ENCODE measurements at places on chromosomes 12 and 14.
A peak's percentile ranks its signal among the peaks of the same experiment; 100 is the strongest.

- DNase-seq = no peak
- H3K36me3 ChIP-seq = no peaks in the 10 kb centered on the region
- H3K4me3 ChIP-seq = no peak overlapping the region
- no peaks in the 10 kb centered on the region for H3K27me3 ChIP-seq
- peaks cover 24% of the 10 kb centered on the region for H3K4me1 ChIP-seq
Measured at GRCh38 chr12:76544601-76545261, 14.8 kb downstream of the OSBPL8 start.

- no peaks in the 10 kb centered on the region for H3K36me3 ChIP-seq
- H3K27ac ChIP-seq = peak overlapping the region; percentile 85
- H3K4me1 ChIP-seq = no peaks in the 10 kb centered on the region
- H3K4me3 ChIP-seq = peak overlapping the region; percentile 28
- H3K27me3 ChIP-seq = no peaks in the 10 kb centered on the region
Measured at GRCh38 chr12:120321382-120322202, 6.0 kb downstream of the PLA2G1B start.

GRCh38 chr12:126232711-126233110 lies 1167.5 kb downstream of the AACS start:
- no peak for DNase-seq
- H3K36me3 ChIP-seq = no peaks in the 10 kb centered on the region
- no peaks in the 10 kb centered on the region for H3K27me3 ChIP-seq
- no peak overlapping the region for H3K4me3 ChIP-seq

DNA sequence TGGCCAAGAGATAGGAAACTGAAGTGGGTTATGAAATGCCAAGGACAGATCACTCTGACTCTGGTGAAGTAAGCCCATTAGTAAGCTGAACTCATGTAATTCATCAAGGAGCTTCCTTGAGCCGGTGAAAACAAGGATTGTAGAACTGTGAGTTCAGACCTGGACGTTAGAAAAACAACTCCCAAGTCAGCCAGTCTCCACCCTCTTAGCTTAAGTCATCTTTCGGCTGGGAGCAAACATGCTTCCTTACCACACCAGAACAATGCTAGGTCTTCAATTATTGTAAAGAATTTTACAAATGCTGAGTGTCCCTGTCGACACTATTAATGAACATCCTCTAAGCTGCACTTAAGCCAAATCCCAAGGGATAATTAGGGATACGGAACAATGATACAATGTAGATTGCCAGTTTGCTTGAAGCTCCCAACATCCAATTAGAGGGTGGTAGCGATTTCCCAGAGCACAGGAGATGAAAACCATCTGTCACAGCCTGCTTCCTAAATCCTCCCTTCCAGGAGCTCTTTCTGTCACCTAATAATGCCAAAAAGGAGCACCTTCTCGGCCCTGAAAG lies 45.7 kb upstream of the VASH1 start:
- H3K4me3 ChIP-seq = no peak overlapping the region
- no peak overlapping the region for H3K27ac ChIP-seq
- no peak for DNase-seq
- H3K4me1 ChIP-seq = peaks cover 12% of the 10 kb centered on the region
- H3K27me3 ChIP-seq = no peaks in the 10 kb centered on the region

GRCh38 chr14:33110737-33111443 lies 172.2 kb downstream of the NPAS3 start:
- DNase-seq = no peak
- no peaks in the 10 kb centered on the region for H3K4me1 ChIP-seq
- no peak overlapping the region for H3K4me3 ChIP-seq

DNA sequence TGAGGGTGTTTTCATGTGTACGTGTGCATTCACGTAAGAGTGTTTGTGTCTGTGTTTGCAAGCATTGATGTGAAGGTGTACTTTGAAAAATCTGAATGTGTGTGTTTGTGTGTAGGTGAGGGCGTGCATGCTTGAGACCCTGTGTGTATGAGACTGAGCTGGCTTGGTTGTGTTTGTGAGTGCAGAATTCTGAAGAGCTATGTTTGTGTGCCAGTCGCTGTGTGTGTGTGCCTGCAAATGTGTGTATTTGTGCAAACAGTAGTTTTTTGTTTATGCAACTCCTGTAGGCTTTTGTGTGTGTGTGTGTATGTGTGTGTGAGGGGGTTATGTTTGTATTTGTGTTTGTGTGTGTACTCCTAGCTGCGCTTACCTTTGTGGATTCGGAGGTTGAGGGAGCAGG lies 1.7 kb upstream of the LHX5 start:
- no peak overlapping the region for H3K4me3 ChIP-seq
- no peaks in the 10 kb centered on the region for H3K36me3 ChIP-seq
- peaks cover under 1% of the 10 kb centered on the region for H3K4me1 ChIP-seq
- no peak overlapping the region for H3K27ac ChIP-seq
- H3K27me3 ChIP-seq = no peaks in the 10 kb centered on the region

DNA sequence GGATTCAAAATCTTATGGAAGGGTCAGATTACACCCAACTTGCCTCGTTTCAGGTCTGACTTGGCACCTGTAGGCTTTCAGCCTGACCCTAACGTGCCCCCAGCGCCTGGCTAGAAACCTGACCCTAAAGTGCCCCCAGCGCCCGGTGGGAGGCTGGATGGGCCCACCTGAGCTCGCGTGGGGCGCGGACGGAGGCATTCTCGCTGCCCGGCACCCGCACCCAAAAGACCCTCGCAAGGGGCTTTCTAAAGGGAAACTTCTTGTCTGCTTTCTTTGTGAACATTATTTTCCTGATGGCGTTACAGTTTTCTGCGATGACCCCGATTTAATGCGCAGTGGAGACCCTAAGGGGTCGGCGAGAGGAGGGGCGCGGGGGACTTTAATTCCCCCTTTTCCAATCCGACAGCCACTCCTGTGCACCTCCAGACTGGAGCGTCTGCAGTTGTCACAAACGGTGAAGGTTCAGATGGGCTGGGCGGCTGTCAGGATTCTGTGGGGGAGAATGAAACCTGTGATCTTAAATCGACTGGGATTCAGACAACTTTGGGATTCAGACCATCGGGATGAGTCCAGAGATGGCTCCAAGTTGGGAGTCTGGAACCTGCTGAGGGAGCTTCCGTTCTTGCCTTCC lies 751 bp upstream of the HRK start:
- peaks cover 2% of the 10 kb centered on the region for H3K4me1 ChIP-seq
- no peaks in the 10 kb centered on the region for H3K27me3 ChIP-seq
- H3K27ac ChIP-seq = no peak overlapping the region
- H3K36me3 ChIP-seq = no peaks in the 10 kb centered on the region
- H3K4me3 ChIP-seq = no peak overlapping the region

- H3K27ac ChIP-seq = no peak overlapping the region
- H3K36me3 ChIP-seq = no peaks in the 10 kb centered on the region
- no peaks in the 10 kb centered on the region for H3K27me3 ChIP-seq
- DNase-seq = no peak
- no peaks in the 10 kb centered on the region for H3K4me1 ChIP-seq
Measured at GRCh38 chr14:56549721-56550120, 29.9 kb upstream of the TMEM260 start.

GRCh38 chr12:49225576-49226166 lies 36.8 kb upstream of the TUBA1A start:
- no peak for DNase-seq
- no peaks in the 10 kb centered on the region for H3K27me3 ChIP-seq
- no peak overlapping the region for H3K27ac ChIP-seq
- H3K4me1 ChIP-seq = no peaks in the 10 kb centered on the region
- no peak overlapping the region for H3K4me3 ChIP-seq
- no peaks in the 10 kb centered on the region for H3K36me3 ChIP-seq

DNA sequence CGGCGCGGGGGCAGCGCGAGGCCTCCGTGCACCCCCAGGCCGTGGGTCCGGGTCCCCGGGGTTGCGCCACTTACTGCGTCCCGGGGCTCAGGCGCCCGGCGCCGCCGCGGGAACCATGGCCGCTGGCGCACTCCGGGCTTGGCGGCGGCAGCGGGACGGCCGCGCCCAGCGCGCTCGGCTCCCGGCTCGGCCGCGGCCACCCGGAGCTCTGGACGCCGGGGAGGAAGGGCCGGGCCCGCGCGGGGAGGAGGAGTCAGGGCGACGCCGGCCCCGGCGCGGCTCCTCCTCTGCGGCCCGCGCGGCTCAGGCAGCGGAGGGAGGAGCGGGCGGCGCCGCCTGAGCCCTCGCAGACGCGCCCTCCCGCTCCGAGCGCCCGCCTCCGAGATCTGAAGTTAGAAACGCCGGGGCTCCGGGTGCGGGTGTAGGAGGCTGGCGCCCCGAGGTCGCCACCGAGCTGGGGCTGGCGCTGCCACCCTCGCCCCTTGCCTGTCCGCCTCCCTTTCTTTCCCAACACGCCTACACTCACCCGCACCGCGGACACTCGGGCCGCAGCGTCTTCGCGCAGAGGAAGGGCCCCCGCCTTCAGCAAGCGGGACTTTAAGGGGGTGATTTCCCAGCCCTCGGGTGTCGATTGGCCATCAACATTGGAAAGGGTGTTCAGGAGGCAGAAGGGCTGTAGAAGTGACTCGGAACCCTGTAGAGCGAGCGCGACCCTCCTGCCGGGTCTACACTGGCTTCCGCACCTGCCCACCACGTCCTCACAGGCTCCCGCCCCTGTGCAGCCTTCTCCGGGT lies at the start of gene NIN:
Gene NIN, minus strand, starts transcription at position 231 of the 794 bp plus-strand sequence. CDS start 9,106 bp downstream, outside the sequence.
- DNase-seq = peak; percentile 86
- H3K27ac ChIP-seq = peak within 1 kb of the TSS; percentile 91
- H3K27me3 ChIP-seq = no peaks in the 10 kb centered on the region
- H3K4me3 ChIP-seq = peak within 1 kb of the TSS; percentile 83
- H3K36me3 ChIP-seq = no peaks in the 10 kb centered on the region
- no peaks in the 10 kb centered on the region for H3K4me1 ChIP-seq

Measured in Peyer's patch (tissue), 4 donors.